Left ventricle myocardium inferior (tissue), 1 donor: ENCODE measurements at places on chromosomes 7 and 10. TPM values are rescaled to one million over a fixed set of nuclear protein-coding genes. Genes with fewer than 3 reads are reported as not detected.

Gene ANKRD1
- total RNA-seq, result 2,047 TPM

Gene CAV1
- 266 TPM for total RNA-seq

Gene LRRC17
- total RNA-seq, result 2.3 TPM

Gene CDHR1
- total RNA-seq, result 0.41 TPM

Gene ADCY1
- total RNA-seq, result 2.8 TPM

Gene GRID2IP
- not detected for total RNA-seq

Gene SDK1
- total RNA-seq, result 1.3 TPM

Gene EPHA1
- not detected for total RNA-seq

Gene LRRD1
- total RNA-seq, result not detected

Gene HOXA6
- not detected for total RNA-seq

Gene HTR5A
- total RNA-seq, result not detected

Gene DRGX
- not detected for total RNA-seq

Gene C1GALT1
- total RNA-seq, result 19.4 TPM

Gene TET1
- 2.2 TPM for total RNA-seq

Gene CAMK2B
- total RNA-seq, result 98.0 TPM

Gene OPN4
- 0.25 TPM for total RNA-seq

Gene TMEM26
- total RNA-seq, result 0.30 TPM

Gene SLC16A9
- total RNA-seq, result 1.1 TPM

Gene SPDYE1
- not detected for total RNA-seq

Gene VWDE
- total RNA-seq, result not detected

Gene ACTR3C
- total RNA-seq, result 5.1 TPM

Gene CBLL1
- 21.6 TPM for total RNA-seq

Gene SKAP2
- total RNA-seq, result 5.2 TPM

Gene ADAM12
- 0.27 TPM for total RNA-seq

Gene SH2B2
- 1.0 TPM for total RNA-seq

Gene CPEB3
- 13.6 TPM for total RNA-seq

Gene JMJD1C
- 34.6 TPM for total RNA-seq

Gene ASB10
- 35.4 TPM for total RNA-seq

Gene LBX1
- not detected for total RNA-seq

Gene DNAJB12
- total RNA-seq, result 25.6 TPM

Gene CHAT
- not detected for total RNA-seq

Gene PCGF5
- total RNA-seq, result 61.0 TPM

Gene FAM25C
- not detected for total RNA-seq

Gene CPA1
- not detected for total RNA-seq

Gene OR13A1
- total RNA-seq, result not detected

Gene TEX36
- total RNA-seq, result not detected

Gene ITIH2
- total RNA-seq, result not detected

Gene JCAD
- 23.5 TPM for total RNA-seq

Gene ANXA8
- total RNA-seq, result not detected

Gene EBF3
- 6.2 TPM for total RNA-seq

Gene CRPPA
- total RNA-seq, result 8.3 TPM

Gene IL2RA
- 2.3 TPM for total RNA-seq

Gene STOX1
- 0.33 TPM for total RNA-seq

Gene IQUB
- total RNA-seq, result 0.38 TPM

Gene GIMAP6
- total RNA-seq, result 24.3 TPM

Gene MACC1
- total RNA-seq, result 0.03 TPM

Gene GARIN1A
- total RNA-seq, result 1.6 TPM

Gene A1CF
- total RNA-seq, result not detected

Gene PSD
- 0.93 TPM for total RNA-seq

Gene PRRT4
- 1.6 TPM for total RNA-seq

Gene GPNMB
- 288 TPM for total RNA-seq

Gene TCF7L2
- 8.9 TPM for total RNA-seq

Gene DMBT1
- total RNA-seq, result 0.44 TPM

Gene TUBB8
- not detected for total RNA-seq

Gene C7orf33
- not detected for total RNA-seq

Gene CACNA2D1
- 64.6 TPM for total RNA-seq

Gene ASB15
- 76.8 TPM for total RNA-seq

Gene NME8
- total RNA-seq, result not detected
